Activated CD4-positive, alpha-beta T cell treated with anti-CD3 and anti-CD28 coated beads, Interleukin-2, amount 10 ng/mL, durations not matched to agents 24 days and 14 days (primary cell): ENCODE measurements at places on chromosomes 4 and X. TPM values are rescaled to one million over a fixed set of nuclear protein-coding genes. Genes with fewer than 3 reads are reported as not detected.

MAP7D2 gene
- 0.23 and 0.50 TPM in 2 replicates for total RNA-seq

SUPT20HL2 gene
- total RNA-seq: 0.09 TPM in 1 of 2 replicates, not detected in the other

RNF212 gene
- 1.0 and 1.8 TPM in 2 replicates for total RNA-seq

CCNA2 gene
- total RNA-seq: 72.0 and 73.4 TPM in 2 replicates

GRCh38 chrX:124268099-124268498 lies 64.4 kb upstream of the TEX13D start:
- no peaks in the 10 kb centered on the region for H3K36me3 ChIP-seq
- H3K4me1 ChIP-seq: peaks cover 8% of the 10 kb centered on the region
- H3K27me3 ChIP-seq: no peaks in the 10 kb centered on the region
- no peak overlapping the region for H3K27ac ChIP-seq
- no peak overlapping the region for H3K4me3 ChIP-seq

DNA sequence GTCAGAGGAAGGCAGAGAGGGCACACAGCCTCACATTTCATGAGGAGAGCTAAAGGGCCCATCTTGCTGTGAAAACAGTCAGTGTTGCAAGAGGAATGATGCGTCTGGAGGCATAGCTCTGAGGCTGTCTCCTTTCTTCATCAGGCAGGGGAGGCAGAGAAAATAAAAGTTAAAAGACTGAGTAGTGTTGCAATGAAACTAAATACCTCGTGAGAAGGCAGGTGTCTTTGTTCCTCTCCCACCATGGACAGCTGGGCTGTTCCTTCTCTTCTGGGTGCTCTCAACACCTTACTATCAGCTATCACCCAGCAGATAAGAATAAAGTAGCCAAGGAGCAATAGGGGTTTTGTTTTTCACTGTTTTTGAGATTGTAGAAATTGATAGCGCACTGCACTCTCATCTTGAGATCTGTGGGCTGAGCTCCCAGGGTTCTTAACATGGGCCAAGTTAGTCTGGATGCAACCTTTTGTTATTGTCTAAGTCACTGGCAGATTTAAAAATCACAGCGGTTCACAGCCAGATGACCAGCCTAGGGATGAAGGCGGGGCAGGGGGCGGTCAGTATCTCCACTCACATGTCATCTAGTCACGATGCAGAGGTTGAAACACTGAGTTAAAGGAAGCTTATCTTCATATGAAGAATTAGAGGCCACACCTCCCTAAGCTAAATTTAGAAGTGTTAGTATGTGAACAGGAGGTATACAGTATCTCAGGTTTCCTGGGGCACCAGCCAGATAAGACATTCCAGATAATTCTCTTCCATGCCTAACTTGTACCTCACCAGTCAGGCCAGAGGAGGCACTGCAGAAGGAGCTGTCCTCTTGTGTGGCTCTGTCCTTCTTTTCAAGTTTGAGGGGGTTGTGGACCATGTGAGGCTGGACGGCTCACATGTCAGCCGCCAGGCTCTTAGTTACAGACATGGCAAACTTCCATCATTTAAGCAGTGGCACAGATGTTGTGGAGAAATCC lies 36.9 kb downstream of the PARM1 start:
- no peaks in the 10 kb centered on the region for H3K36me3 ChIP-seq
- H3K4me3 ChIP-seq: no peak overlapping the region
- H3K4me1 ChIP-seq: no peaks in the 10 kb centered on the region
- H3K27me3 ChIP-seq: no peaks in the 10 kb centered on the region
- no peak for DNase-seq

DNA sequence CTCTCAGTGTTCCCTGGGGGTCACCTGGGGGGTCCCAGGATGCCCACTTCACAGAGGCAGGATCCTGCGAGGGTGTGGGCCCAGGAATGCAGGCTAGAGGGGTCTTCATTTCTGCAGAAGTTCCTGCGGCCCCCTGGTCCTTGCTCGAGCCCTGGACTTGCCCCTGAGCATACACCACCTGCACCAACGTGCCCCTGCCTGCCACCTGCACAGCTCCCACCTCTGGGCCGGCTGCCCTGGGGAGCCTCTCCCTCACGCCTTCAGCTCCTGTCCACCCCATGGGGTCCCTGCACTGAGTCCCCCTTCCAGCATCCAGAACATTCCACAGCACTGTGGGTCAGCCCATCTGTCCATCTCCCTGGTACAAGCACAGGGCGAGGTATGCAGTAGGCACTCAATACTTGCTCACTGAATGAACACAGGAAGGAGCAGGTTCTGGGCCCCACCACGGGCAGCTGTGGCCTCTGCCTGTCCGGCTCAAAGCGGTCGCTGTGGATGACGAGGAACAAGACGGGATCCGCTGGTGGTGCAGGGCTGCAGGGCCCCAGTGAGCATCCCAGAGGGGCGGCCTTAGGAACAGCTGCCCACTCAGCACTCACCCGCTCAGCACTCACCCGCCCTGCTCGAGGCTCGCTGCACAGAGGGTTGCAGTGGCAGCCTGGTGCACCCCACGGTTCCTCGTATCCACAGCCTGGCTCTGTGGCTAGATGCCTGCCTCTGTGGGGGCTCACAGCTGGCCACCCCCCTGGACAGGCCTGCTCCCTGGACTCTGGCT lies 70.5 kb upstream of the MXD4 start:
- peaks cover 5% of the 10 kb centered on the region for H3K27me3 ChIP-seq
- no peak overlapping the region for H3K27ac ChIP-seq
- no peak overlapping the region for H3K4me3 ChIP-seq

DNA sequence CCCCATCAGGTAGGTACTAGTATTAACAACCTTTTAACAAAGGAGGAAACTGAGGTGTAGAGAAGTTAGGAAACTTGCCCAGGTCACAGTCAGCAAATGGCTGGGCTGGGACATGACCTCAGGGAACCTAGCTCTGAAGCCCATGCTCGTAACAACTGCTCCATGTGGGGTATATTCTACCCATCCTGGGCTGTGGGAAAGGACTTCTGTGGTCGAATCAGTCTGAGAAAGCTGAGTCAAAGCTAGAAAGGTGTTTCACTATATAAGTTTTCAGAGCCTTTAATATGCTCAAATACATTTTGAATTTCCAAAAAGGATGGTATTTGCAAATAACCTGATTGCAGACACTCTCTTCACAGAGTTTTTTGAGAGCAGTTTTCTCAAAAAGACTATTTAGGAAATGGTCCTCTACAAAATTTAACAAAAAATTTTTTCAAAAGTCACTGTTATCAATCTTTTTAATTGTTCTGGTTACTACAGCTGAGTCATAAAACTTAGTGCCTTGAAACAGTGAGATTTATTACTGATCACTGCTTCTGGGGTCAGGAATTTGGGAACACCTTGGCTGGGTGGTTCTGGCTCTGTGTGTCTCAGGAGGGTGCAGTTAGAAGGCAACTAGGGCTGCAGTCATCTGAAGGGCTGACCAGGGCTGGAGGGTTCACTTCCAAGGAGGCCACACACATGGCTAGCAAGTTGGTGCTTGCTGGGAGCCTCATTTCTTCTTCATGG lies 53.6 kb downstream of the NSG1 start:
- H3K27me3 ChIP-seq: no peaks in the 10 kb centered on the region
- peaks cover 11% of the 10 kb centered on the region for H3K4me1 ChIP-seq
- DNase-seq: no peak
- no peak overlapping the region for H3K27ac ChIP-seq
- no peak overlapping the region for H3K4me3 ChIP-seq

GRCh38 chrX:70087857-70088630 lies 25.8 kb downstream of the OTUD6A start:
- no peak for DNase-seq
- H3K4me3 ChIP-seq: no peak overlapping the region
- H3K27ac ChIP-seq: no peak overlapping the region

GRCh38 chr4:41611881-41612871 lies 74.2 kb downstream of the LIMCH1 start:
- DNase-seq: no peak
- no peak overlapping the region for H3K27ac ChIP-seq
- no peaks in the 10 kb centered on the region for H3K27me3 ChIP-seq
- no peak overlapping the region for H3K4me3 ChIP-seq

DNA sequence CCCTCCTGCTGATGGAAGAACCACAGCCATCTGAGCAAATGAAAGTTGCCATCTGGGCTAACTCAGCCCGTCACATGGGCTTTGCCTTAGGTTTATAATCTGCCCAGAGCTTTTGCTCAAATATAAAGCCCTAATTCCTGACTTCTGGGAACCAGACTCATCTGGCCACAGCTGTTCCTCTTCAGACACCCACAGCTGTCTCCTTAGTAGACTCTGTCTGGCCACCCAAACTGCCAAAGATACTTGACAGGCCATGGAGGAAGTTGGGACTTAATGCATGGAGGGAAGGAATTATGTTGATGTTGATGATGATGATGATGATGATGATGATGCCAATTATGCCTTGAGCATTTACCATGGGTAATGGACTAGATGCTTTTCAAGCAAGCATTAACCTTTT lies 8.0 kb downstream of the LGI2 start:
- H3K4me3 ChIP-seq: no peak overlapping the region
- H3K4me1 ChIP-seq: no peaks in the 10 kb centered on the region
- no peak overlapping the region for H3K27ac ChIP-seq
- no peaks in the 10 kb centered on the region for H3K36me3 ChIP-seq

GRCh38 chr4:83191026-83191425 lies 76.5 kb upstream of the PLAC8 start:
- no peaks in the 10 kb centered on the region for H3K27me3 ChIP-seq
- no peak overlapping the region for H3K4me3 ChIP-seq
- H3K27ac ChIP-seq: no peak overlapping the region
- no peaks in the 10 kb centered on the region for H3K36me3 ChIP-seq
- H3K4me1 ChIP-seq: peaks cover 2% of the 10 kb centered on the region

DNA sequence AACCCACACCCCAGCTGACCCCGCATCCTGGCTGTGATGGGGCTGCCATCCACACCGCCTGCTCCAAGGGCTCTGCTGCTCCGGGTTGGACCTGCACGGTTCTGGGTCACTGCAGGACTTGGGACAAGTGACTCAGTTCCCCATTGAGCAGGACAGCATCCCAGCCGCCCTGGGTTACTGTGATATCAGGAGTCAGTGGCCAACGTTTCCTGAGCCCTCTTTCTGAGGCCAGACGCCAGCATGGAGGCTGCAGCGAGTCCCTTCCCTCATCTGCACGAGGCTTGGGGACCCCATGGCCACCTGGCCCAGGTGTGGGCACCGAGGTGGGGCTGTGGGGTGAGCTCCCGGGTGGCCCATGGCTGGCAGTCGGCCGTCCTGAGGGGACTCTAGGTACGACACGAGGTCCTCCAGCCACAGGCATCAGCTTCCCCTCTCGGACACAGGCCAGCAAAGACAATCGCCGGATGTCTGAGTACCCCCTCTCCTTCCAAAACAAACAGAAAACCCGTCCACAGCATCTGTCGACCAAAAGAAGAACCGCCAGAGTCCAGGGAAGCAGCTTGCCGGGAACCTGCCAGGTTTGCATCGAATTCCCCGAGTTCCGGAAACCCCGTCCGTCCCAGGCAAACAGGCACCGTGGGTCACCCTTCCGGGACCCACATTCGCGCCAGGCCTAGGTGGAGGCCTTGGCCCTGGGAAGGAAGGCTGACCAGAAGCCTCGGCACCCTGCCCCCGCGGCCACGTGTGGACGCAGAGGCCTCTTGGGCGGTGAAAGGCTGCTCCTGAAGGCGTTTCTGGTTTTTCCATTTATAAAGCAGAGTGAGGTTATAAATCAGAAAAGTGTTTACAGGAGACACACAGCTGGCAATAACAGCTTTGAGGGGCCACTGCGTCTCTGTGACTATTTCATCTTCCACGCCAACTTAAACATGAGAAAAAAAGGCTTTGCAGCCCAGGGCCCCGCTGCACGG lies 136.0 kb downstream of the FAM53A start:
- H3K36me3 ChIP-seq: no peaks in the 10 kb centered on the region
- no peak overlapping the region for H3K27ac ChIP-seq

DNA sequence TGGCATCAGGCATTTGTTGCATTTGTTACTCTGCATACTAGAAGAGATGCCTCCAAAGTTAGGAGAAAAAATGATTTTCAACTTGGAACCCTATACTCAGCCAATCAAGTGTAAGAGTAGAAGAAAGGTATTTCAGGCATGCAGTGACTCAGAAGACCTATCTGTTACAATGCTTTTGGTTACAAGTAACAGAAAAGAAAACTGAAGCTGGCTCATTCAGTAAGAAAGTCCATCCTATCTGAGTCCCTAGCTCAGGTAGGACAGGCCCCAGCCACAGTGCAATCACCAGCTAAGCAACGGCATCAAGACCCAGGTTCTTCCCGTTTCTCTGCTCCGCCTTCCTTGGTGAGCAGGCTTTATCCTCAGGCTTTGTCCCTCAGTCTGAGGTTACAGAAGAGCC lies 23.3 kb downstream of the MECP2 start:
- H3K4me1 ChIP-seq: peaks cover 12% of the 10 kb centered on the region
- H3K36me3 ChIP-seq: peaks cover 19% of the 10 kb centered on the region
- no peaks in the 10 kb centered on the region for H3K27me3 ChIP-seq
- DNase-seq: no peak

DNA sequence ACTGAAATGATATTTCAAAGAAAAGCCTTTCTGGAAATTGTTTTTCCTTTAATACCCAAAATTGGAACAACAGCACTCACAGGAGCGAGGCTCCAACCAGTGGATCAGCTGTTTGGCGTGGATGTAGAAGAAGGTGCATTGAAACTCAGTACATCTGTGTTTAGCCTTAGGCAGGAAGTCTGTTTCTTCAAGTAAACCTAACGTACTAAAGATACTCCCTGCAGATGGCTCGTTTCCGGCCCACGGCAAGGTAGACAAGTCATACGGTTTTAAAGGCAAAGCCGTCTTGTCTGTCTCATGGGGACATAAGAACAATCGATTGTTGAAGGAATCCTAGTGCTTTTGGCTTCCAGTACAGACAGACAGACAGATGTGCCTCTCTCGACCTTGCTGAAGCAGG lies 50.0 kb upstream of the CLCN4 start:
- H3K27ac ChIP-seq: peak overlapping the region; percentile 83
- peak; percentile 83 for DNase-seq
- peaks cover 22% of the 10 kb centered on the region for H3K36me3 ChIP-seq

GRCh38 chrX:85213792-85214530 lies 29.6 kb downstream of the SATL1 start:
- H3K27ac ChIP-seq: no peak overlapping the region
- H3K4me1 ChIP-seq: no peaks in the 10 kb centered on the region
- DNase-seq: no peak
- H3K4me3 ChIP-seq: no peak overlapping the region
- no peaks in the 10 kb centered on the region for H3K36me3 ChIP-seq

DNA sequence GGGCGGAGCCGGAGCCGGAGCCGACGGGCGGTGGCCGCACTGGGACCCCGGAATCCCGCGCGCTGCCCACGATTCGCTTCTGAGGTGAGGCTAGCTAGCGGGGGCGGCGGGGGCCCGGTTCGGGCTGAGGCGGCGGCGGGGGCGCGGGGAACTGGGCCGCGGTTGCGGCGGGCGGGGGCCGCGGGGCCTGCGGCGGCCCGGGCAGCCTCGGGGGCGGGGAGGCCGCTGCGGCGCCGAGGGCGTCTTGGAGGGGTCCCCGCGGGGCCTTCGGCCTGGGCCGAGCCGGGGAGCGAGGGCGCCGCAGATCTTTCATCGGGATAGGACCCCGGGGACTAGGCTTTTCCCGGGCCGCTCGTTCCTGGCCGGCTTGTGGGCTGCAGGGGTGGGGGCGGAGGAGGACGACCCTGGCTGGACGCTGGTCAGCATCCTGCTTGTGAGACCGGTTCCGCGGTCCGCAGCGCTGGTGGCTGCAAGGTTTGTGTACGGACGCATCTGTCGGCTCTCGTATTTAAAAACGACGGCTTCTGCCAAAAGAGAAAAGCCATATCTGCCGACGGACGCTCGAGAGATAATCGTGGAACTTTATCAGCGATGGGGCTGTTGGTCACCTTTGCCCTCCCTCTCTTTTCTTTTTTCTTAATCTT lies 419 bp downstream of the ADD1 start:
- peak overlapping the region; percentile 92 for H3K27ac ChIP-seq
- H3K27me3 ChIP-seq: no peaks in the 10 kb centered on the region
- H3K36me3 ChIP-seq: peaks cover 14% of the 10 kb centered on the region
- peaks cover 34% of the 10 kb centered on the region for H3K4me1 ChIP-seq

GRCh38 chr4:33437406-33437805 lies 2717.2 kb downstream of the PCDH7 start:
- H3K36me3 ChIP-seq: no peaks in the 10 kb centered on the region
- H3K27ac ChIP-seq: no peak overlapping the region
- DNase-seq: no peak
- H3K4me1 ChIP-seq: no peaks in the 10 kb centered on the region
- no peak overlapping the region for H3K4me3 ChIP-seq
